Activated CD8-positive, alpha-beta memory T cell treated with anti-CD3 and anti-CD28 coated beads for 48 hours (primary cell): ENCODE measurements at places on chromosomes 3 and 15.
A peak's percentile ranks its signal among the peaks of the same experiment; 100 is the strongest.

- DNase-seq = no peak
Observed at GRCh38 chr3:85427467-85427866, 468.7 kb downstream of the CADM2 start.

DNA sequence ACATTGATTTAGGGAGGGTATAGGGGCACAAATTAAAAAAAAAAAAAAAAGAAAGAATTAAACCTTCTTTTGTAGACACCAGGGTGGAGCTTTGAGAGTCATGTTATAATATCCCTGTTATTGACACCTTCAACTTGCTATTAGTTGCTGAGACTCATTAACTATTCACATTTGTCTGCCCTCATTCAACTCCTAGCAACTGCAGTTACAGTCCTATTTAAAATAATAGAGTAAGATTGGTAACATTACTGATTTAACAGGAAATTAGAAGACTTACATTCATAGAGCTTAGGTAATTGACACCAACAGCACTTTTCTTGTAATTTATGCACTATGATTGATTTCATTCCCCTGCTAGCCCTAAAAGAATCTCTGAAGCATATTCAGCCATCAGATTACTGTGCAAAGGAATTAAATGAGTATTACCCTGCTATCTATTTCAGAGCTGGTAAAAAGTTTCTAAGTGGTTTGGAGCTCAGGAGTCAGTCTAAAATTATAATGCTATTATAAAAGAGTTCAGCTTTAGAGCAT is 148.8 kb upstream of the TBL1XR1 start:
- DNase-seq = no peak

GRCh38 chr15:82804575-82804949 is 1.3 kb downstream of the FSD2 start:
- no peak for DNase-seq

DNA sequence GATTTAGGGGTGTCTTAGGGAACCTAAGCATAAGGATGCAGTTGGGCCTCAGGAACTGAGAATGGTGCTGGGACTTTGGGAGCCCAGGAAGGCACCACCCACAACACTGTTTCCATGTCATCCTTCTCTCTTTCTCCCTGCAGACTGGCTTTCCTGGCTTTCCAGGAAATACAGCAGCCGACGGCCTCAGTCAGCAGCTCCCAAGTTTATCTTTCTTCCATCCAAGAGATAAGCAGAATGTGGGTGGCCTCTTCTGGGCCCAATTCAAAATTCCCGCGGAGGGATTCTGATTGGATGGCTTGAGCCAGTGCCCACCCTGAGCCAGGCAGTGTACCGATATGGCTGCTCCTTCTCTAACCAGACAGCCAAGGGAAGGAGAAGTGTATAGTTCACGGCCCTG is 4.5 kb upstream of the CLN6 start:
- no peak for DNase-seq

- no peak for DNase-seq
Observed at GRCh38 chr15:29056839-29057450, 171.2 kb downstream of the APBA2 start.

- peak; percentile 54 for DNase-seq
Observed at GRCh38 chr3:183428447-183429211, at the start of gene MCF2L2. TSS of gene MCF2L2 (minus strand) at chr3:183428619. CDS start at chr3:183427977, 642 bp downstream.

DNA sequence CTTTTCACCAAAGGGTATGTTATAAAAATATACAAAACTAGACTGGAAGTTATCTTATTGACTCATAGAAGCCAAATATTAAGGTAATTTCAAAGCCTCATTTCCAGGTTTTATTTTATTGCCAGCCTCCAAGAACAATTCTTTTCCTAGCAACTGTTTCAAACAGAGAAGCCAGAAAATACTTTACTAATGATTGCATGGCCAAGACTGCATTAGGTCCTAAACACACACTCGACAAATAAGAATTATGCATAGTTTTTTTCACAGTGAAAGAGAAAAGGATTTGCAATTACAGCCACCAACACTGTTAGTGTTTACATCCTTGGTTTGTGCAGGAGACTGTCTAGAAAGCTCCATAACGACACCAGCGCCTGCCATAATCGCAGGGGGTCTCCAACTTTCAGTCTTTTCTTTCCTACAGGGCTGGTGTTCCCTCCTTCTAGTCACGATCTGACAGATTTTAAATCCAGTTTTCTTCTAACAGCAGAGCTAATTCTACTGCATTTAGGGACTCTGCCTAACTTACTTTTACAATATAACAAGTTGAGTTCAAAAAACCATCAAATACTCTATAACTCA is 58.1 kb downstream of the CLASP2 start:
- no peak for DNase-seq

DNA sequence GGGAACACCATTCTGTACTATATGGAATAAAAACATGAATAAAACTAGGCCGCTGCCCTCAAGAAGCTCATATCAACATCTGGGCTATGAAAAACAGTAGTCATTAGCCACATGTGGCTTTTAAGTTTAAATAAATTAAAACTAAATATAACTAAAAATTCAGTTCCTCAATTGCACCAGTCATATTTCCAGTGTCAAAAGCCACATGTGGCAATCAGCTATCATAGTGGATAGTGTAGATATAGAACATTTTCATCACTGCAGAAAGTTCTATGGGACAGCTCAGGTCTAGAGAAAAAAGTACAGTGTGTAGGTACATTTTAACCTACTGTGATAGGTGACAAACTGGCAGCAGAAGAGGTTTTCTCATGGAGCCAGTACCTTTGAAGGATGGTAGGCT is 261.4 kb downstream of the FOXP1 start:
- DNase-seq = no peak

DNA sequence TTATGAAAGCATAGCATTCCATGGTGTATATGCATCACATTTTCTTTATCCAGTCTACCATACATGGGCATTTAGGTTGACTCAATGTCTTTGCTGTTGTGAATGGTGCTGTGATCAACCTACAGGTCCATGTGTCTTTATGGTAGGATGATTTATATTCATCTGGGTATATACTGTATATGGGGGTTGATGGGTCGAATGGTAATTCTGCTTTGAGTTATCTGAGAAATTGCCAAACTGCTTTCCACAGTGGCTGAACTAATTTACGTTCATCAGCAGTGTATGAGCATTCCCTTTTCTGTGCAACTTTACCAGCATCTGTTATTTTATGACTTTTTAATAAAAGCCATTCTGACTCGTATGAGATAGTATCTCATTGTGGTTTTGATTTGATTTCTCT is 662.4 kb upstream of the BCHE start:
- no peak for DNase-seq

GRCh38 chr3:4634894-4635293 is 141.7 kb downstream of the ITPR1 start:
- no peak for DNase-seq

DNA sequence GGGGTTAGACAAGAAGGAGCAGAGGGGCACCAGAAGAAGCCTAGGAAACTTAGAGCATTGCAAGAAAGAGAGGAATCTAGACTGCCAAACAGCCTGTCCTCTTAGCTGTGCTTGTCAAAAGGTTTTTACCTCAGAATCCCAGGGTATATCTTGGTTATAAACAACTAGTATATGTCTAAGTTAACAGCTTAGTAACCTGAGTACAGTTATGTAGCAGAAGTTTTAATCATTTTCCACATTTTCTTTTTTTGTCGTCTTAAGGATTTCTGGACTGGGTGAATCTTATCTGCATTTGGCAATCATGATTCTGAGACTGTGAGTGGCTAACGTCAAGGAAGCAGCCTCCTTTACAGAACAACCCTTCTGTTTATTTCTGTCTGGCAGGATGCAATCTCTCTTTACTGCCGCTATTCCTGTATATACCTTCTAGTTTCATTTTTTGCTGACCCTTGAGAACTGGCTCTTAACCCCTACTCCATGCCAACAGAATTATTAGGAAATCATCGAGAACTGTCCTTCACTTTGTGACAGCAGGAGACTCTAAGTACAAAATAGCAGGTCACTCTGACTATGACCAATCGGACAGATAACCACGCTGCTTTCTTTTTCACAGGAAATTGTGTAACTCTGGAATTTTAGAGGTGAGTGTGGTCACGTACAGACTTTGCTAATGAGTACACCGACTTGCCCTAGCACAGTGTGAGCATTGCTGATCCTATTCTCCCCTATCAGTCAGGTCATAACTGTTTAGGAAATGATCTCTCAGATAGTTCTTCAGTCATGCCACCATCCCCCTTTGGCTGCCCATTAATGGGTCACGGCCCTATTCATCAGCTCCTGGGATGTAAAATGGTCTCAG is 3.3 kb upstream of the CP start:
- DNase-seq = no peak

DNA sequence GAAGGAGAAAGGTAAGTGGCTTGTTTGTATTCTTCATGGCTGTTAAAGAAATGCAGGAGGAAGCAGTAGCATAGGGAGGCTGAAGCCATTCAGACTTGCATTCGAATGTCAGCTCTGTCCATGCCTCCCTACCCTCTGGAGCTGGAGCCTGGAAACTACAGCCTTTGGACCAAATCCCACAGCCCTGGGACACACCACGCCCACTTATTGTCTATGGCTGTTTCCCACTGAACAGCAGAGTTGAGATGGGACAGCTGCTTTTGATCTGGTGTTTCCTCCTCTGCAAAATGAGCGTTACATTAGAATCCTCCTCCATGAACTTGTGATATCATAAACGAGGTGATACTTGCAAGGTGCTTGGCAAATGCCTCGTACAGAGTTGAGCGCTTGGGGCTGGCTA is 3.6 kb downstream of the FAM107A start:
- DNase-seq = no peak

GRCh38 chr15:69149803-69150202 is 10.6 kb upstream of the GLCE start:
- DNase-seq = no peak
